ENCODE measurements at places on chromosomes 13 and 19. TPM values are rescaled to one million over a fixed set of nuclear protein-coding genes. Genes with fewer than 3 reads are reported as not detected.
A peak's percentile ranks its signal among the peaks of the same experiment; 100 is the strongest.

Gene ATP4A
- total RNA-seq: not detected

Gene ANGPTL4
- 17.2 TPM for total RNA-seq

Gene FUT3
- 3.1 TPM for total RNA-seq

Gene KIR2DL4
- total RNA-seq: not detected

DNA sequence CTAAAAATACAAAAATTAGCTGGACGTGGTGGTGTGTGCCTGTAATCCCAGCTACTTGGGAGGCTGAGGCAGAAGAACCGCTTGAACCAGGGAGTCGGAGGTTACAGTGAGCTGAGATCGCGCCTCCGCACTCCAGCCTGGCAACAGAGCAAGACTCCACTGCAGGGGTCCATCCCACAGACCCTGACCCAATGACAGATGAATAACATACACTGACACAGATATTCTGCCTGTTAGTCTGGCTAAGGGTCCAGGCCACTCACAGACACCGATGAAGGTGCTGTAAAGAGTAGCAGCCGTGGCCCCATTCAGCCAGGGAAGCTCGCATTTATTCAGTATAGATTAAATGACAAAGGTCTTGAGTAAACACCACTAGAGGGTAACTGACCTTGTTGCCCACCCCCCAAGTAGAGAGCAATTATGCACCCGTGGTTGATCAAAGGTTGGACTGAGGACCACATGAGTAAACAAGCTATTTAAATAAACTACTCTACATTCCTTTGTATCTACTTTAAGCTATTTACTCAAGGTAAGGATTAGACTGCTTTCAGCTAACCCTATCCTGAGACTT, 8.5 kb upstream of the CRYL1 start:
- no peak for DNase-seq

DNA sequence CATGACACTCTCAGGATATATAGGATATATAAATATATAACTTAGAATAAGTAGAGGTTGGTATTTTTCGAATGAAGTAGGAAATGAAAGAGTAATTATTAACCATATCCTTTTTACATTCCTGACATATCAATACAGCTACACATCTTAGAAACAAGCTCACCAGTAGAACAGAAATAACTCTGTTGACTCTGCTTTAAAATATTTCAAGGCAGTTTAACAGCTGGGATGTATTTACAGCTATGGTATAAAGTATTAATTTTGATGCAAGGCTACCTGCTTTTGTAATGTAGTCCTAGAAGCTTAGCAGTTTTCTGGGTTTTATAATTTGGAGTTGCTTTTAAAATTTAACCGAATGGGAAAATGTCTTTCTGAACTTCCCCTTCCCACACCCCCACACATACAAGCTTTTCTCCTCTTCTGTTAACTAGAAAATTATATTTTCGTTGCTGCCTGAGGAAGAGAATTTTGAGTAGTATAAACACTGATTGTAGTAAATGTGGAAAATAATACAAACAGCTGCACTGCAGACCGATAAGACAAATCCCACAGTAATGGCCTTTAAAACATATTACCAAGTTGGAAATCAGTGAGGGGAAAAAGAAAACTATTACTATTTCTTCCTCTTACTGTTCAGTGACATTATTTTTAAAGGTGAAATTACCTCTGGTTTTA, 147.7 kb downstream of the GGACT start:
- peak; percentile 89 for DNase-seq

GRCh38 chr13:113220877-113221276, 11.5 kb downstream of the CUL4A start:
- no peak for DNase-seq

- DNase-seq: no peak
Measured at GRCh38 chr19:56866538-56866937, 26.0 kb upstream of the PEG3 start.

Measured in renal cortical epithelial cell (primary cell).